Muscle of arm (tissue), 14 donors: ENCODE measurements at places on chromosomes 4 and X.

DNA sequence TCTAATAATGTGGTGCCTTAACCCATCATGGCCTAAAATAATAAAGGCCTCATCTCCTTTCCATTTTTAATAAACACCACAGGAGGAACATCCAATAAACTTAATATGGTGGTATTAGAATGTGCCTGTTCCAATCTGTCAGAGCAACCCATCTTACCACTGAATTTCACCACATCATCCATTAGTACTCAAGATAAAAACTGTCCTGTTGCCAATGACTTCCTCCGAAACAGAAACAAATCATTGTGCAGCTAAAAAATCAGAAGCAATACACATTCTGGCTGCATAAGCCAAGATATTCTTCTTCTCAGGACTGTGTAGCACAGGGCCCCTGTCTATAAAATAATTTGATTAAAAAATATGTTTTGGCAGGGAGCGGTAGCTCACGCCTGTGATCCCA lies 18.5 kb downstream of the TLR10 start:
- DNase-seq, result no peak

GRCh38 chr4:159142241-159142640 lies 39.4 kb downstream of the RAPGEF2 start:
- no peak for DNase-seq

DNA sequence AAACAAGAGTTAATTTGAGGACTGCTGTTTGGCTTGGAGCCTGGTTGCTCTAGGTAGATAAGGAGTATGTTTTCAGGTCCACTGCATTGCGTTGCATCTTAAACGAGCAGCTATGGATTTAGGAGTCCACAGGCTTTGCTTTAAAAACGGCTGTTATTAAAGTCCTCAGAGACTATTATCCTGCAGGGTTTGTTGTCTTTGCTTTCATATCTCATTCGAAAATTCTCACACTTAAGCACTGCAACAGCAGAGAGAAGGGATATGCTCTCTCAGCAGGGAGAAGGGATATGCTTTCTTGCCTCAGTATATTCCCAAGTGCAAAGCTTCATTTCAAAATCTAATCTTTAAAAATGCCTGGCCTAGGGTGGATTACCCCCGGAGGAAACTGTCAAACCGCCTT lies 444.7 kb upstream of the FTHL17 start:
- no peak for DNase-seq

DNA sequence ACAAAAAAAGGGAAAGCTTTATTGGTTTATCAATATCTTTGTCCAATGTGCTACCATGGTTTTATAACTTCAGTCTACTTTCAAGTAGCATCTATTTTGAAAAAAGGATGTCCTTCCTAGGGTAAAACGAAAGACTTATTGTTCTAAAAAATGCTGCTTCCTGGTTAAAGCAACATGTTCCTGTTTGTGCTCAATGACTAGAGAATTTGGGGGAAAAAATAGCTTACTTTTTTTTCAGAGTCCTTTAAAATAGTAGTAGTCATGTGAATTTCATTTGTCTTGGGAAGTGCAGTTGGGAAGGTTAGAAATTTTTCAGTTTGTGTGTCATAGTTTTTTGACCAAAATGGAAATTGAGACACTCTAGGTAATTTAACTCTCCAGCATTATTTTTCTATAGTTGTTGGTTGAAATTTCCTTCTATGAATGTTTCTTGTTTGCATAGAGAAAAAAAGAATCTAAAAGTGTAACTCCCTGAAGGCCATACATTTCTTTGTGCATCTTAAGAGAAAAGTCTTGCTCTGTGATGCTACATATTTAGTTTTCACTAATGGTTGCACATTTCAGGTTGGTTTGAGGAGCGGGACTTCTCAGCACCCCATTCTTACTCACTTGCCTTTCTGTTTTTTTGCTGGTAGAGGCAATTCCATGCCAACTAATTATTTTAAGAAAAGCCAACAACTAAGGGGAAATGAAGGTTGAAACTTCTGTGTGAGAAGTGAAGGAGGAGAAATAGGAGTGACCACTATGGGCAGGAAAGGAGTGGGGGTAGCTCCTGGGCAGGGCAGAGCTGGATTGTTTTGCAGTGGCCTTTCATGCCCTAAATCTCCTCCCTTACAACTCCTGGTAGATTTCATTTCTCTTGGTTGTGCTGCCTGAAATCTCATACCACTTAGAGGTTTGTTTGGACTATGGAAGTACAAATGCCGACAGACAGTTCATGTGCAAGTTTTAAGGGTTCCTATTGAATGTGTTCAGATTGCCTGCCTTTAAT lies 76.4 kb downstream of the RAPGEF2 start:
- DNase-seq, result no peak

DNA sequence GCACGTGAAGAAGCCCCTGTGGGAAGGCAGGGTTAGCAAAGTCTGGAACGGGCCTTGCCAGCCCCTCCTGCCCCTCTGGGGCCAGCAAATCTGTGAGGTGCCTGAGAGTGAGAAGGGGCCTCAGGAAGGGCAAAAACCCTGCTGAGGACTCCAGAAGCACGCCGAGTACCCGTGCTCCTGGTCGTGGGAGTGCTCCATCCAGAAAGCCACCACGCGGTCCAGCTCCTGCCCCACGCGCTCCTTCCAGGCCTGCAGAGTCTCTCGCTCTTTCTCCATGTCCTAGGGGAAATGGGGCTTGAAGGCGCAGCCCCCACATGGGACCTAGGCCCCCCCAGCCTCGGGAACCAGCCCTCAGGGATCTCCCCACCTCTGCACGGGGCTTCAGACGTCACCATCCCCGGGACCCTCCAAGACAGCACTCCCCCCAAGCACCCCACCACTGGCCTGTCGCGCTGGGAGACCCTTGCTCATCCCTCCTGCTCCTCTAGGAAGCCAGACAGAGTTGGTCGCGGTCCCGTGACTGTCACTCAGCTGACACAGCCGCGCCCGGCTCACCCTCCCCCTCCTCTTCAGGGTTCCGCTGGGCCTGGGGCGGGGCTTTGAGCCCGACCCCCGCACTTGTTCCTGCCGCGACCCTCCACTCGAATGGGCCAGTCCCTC lies at the start of gene RENBP:
Gene RENBP, minus strand, starts transcription at position 504 of the 660 bp plus-strand sequence. Its CDS starts 33 bp downstream, at position 471.
- DNase-seq, result no peak

GRCh38 chr4:2962614-2963174 lies 512 bp downstream of the NOP14 start:
- DNase-seq, result peak; percentile 47

GRCh38 chrX:123756320-123756719 lies 23.5 kb upstream of the THOC2 start:
- peak; percentile 57 for DNase-seq

GRCh38 chr4:185713272-185713671 lies 98.7 kb downstream of the SORBS2 start:
- no peak for DNase-seq

DNA sequence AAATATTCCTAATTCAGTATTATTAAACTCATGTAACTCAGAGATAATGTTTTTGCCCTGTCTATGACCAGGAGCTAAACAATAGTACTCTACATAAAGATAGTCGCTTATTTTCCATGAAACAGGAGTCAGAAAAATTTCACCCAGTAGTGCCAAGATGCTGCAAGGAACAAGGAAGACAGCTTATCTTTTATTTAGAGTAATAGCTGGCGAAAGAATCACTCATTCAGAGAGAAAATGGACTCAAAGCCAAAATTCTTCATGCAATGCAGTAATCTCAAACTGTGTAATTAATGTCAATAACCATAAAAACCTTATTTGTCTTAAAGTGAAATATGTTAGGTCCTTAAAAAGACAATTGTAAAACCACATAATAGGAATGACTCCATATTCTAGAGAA lies 477.8 kb downstream of the ANKRD50 start:
- no peak for DNase-seq
